D721Med (cell line): ENCODE measurements at places on chromosomes 1 and 21.

DNA sequence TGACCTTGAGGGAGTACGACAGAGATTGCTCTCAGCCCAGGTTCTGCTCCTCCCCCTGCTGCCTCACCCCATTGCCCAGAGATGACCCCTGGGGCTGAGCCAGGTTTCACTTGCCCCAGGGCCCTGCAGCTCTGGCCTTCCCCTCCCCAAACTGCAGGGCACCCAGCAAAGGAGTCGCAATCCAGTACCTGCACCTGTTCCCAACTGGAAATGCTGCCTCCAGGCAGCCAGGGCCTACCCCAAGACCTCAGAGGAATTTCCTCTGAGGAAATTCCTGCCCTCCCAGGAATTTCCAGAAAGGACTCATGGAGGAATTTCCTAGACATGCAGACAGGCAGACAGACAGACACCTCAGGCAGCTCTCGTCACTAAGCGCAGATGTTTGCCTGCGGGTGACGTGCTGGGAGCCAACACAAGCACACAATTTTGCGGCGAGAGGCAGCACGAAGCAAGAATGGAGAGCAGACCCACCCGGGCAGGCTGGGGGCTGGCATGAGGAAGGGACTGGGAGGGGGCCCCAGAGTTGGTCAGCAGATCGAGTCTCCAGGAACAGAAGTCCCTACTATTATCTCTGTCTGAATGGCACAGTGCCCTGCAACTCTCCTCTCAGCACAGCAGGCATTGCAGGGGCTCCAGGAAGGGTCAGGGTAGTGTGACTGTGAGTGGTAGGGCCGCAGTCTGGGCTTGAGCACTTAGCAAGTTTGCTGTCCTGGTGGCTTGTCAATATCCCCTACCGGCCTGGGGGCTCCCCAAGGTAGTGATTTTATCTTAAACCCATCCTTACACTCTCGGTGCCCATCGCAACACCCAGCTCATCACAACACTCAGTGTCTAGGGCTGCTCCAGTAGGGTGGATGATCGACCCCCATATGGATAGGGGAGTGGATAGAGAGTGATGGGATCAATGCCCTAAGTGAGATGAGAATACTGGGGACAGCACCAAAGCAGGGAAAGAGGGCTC lies 2.9 kb upstream of the EFNA1 start:
- no peak for DNase-seq

- DNase-seq: no peak
Measured at GRCh38 chr1:205834751-205835150, 15.2 kb downstream of the PM20D1 start.

DNA sequence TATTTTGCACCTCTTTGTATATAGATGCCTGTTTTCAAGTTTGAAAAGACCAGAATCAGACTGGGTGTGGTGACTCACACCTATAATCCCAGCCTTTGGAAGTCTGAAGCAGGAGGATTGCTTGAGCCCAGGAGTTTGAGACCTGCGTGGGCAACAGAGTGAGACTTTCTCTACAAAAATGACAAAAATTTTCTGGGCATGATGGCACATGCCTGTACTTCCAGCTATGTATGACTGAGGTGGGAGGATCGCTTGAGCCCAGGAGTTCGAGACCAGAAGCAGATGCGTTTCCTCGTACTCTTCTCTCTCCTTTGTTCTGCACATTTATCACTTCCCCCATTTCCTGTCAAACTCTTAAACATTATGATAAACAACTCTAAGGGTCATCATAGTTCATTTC lies 310.0 kb upstream of the SNX7 start:
- no peak for DNase-seq

GRCh38 chr1:54671985-54672608 lies 30.5 kb downstream of the MROH7 start:
- no peak for DNase-seq

DNA sequence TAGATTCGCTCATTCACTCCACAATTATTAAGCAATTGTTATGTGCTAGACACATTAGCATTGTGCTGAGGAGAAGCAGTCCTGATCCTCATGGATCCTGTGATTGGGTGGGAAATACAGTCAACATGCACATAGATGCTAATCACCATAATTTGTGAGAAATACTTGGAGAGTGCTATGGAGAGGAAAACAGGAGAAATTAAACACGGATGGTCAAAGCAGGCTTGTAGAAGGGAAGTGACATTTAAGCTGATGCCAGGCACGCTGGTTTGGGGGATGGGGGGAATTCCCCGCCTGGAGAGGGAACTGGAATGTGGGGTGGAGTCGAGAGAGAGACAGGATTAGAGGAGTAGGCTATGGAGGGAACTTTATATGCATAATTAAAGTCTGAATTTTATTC lies 52.2 kb upstream of the L1TD1 start:
- DNase-seq: no peak

DNA sequence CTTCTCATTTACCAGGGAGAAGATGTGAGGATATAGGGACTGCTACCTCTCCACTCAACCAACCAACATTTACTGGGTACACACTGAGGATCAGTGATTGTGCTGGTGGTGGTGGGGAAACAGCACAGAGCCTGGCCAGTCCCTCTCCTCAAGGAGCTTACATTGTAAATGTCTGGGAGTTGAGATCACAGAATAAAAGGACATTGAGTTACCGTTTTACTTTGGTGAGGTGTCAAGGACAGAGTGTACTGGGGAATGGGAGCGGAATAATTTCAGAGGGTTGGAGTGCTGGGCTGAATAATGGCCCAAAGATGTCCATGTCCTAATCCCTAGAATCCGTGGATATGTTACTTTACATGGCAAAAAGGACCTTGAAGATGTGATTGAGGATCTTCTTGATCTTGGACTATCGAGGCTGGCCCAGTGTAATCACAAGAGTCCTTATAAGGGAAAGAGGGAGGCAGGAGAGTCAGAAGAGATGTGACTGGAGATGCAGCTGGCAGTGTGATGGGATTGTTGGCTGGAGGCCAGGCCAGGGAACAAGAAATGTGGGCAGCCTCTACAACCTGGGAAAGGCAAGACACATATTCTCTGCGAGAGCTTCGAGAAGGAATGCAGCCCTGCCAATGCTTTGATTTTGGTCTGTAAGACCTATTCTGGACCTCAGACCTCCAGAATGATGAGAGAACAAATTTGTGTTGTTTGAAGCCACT lies 26.6 kb upstream of the RWDD3 start:
- no peak for DNase-seq
